ENCODE measurements at places on chromosomes 11 and 22.

- DNase-seq: no peak
- H3K27me3 ChIP-seq: no peaks in the 10 kb centered on the region
- no peak overlapping the region for H3K4me3 ChIP-seq
Measured at GRCh38 chr11:106014620-106015019, 7.4 kb downstream of the MSANTD4 start.

GRCh38 chr11:72962084-72962483, 147.9 kb downstream of the ATG16L2 start:
- H3K27ac ChIP-seq: no peak overlapping the region
- DNase-seq: no peak
- no peaks in the 10 kb centered on the region for H3K4me1 ChIP-seq
- H3K36me3 ChIP-seq: no peaks in the 10 kb centered on the region
- H3K27me3 ChIP-seq: no peaks in the 10 kb centered on the region

DNA sequence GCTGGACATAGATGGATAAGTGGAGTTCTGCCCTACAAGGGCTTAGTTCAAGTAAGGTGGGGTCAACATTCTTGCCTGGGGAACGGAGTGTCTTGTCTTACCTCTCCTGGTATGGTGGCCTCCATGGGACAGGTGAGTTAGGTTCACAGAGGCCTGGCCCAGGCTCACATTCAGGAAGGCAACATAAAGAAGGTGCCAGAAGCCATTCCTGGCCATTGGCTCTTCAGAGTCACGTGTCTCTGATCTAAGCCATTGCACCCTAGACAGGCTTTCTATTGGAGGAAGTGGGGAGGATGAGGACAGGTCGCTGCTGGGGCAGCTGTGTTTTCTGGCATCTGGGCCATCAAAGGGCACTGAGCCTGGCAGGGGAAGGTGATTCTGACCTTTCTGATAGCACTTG, 14.8 kb downstream of the LMO2 start:
- H3K36me3 ChIP-seq: no peaks in the 10 kb centered on the region
- H3K27me3 ChIP-seq: no peaks in the 10 kb centered on the region
- H3K4me1 ChIP-seq: no peaks in the 10 kb centered on the region
- no peak overlapping the region for H3K27ac ChIP-seq

- H3K4me3 ChIP-seq: no peak overlapping the region
- no peaks in the 10 kb centered on the region for H3K36me3 ChIP-seq
- H3K27ac ChIP-seq: no peak overlapping the region
Measured at GRCh38 chr11:98600786-98601773, 419.7 kb upstream of the CNTN5 start.

DNA sequence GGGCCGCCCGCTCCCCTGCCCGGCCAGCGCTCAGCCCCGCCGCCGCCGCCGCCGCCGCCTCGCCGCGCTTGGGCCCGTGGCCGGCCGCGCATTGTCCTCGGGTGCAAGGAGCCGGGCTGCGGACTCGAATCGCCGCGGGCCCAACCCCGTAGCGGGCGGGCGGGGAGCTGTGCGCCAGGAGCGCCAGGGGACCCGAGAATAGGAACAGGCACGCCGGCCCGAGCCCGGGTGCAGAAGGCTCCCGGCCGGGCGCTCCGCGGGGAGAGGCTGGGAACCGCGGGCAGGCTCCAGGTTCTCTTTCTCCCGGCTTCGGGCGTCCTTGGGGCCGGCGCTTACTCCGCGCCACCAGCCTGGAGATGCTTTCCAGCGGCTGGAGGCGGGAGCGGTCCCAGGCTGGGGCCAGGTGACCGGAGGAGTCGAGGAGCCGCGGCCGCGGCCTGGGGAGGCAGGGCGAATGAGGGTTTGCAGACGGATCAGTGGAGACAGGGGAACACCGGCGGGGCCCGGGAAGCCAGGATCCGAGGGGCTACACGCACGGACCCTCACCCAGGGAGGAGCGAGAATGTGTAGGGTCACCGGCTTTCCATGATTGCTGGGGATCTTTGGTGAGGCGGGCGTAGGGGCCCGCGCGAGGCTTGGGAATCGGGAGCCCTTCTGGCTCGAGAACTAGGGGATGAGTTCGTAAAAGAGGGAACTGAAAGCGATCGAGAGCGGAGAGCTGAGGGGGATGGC, 726 bp downstream of the PKNOX2 start:
- peak overlapping the region; percentile 70 for H3K4me3 ChIP-seq
- peak; percentile 10 for DNase-seq
- peaks cover 6% of the 10 kb centered on the region for H3K4me1 ChIP-seq
- H3K27me3 ChIP-seq: peaks cover 23% of the 10 kb centered on the region

GRCh38 chr22:48920776-48921241, 906.9 kb downstream of the BRD1 start:
- no peak for DNase-seq
- H3K4me1 ChIP-seq: no peaks in the 10 kb centered on the region
- no peaks in the 10 kb centered on the region for H3K27me3 ChIP-seq
- H3K4me3 ChIP-seq: no peak overlapping the region
- H3K27ac ChIP-seq: no peak overlapping the region
- H3K36me3 ChIP-seq: no peaks in the 10 kb centered on the region

GRCh38 chr22:27772081-27772983, 29.2 kb downstream of the MN1 start:
- H3K27me3 ChIP-seq: no peaks in the 10 kb centered on the region
- peaks cover 17% of the 10 kb centered on the region for H3K4me1 ChIP-seq
- no peaks in the 10 kb centered on the region for H3K36me3 ChIP-seq
- H3K27ac ChIP-seq: no peak overlapping the region
- no peak for DNase-seq

Measured in trophoblast cell (in vitro differentiated cells and primary cell).